Cortex of kidney (tissue), 1 donor: ENCODE measurements at places on chromosomes 1 and 21.

DNA sequence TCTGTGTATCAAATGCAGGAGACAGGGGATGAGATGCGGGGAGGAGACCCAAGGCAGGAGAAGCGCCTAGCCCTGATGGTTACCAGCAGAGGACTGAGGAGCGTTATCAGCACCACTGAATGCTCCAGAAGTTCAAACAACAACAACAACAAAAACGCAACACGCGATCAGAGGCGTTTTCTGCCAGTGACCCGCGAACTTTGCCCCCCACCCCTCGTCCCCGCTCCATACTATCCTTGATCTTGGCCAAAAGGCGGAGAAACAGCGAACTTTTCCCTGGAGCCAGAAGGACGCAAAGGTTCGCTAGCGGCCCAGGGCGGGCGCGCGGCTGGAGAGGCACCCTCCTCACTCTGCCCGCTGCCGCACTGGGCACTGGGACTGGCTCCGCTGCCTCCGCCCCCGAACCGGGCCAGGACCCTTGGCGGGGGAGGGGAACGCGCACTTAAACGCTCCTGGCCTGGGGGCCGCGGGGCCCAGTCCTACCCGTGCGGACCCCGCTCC lies 699 bp downstream of the ECHDC2 start:
- DNase-seq = no peak

GRCh38 chr1:188386161-188386560 lies 1557.4 kb downstream of the PLA2G4A start:
- DNase-seq = no peak

- no peak for DNase-seq
Measured at GRCh38 chr21:42302076-42302650, 13.0 kb downstream of the TFF3 start.

- no peak for DNase-seq
Measured at GRCh38 chr21:45735259-45736000, 91.9 kb downstream of the PCBP3 start.

DNA sequence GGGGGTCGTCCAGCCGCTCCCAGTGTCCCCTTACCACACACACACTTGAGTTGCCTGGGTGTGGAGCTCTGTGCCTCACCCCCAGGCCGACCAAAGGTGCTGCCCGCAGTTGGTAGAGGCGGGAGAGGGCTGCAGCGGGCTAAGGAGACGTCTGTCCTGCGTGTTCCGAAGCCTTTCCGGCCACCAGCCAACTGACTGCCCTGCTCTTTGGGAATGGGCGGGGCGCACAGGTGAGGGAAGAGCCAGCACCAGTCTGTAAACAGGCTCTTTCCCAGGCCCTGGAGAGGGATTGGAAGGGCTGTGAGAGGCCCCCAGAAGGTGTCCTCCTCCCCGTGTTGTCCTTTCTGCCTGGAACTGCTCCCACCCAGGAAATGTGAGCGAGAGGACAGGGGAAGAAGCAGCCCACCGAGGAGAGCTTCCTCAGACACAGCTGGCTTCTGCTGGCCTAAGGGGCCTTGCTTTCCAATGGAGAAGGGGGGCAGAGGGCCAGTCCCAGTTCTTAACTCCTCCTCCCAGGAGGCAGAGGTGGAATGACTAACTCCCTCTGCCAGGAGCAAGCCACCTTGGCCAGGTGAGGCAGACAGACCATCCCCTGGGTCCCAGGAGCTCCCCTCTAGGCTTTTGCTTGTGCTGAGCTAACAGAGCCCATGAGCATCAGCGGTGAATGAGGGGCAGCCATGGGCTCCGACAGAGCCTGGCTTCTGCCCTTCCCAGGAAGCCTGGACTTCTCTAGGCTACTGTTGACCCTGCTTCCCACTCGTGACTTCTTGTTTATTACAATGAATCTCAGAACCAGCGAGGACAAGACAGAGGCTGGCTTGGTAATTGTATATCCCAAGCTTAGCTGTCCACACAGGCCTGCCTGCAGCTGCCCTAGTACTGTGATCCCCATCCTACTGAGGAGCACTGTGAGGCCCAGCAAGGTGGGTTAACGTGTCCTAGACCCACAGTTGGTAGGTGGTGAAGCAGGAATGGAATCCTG lies 158.1 kb upstream of the COA6 start:
- no peak for DNase-seq
